Hepatocyte (in vitro differentiated cells): ENCODE measurements at places on chromosomes 4 and X. TPM values are rescaled to one million over a fixed set of nuclear protein-coding genes. Genes with fewer than 3 reads are reported as not detected.
A peak's percentile ranks its signal among the peaks of the same experiment; 100 is the strongest.

The XAGE1B gene
- not detected in 2 replicates for polyA plus RNA-seq

DNA sequence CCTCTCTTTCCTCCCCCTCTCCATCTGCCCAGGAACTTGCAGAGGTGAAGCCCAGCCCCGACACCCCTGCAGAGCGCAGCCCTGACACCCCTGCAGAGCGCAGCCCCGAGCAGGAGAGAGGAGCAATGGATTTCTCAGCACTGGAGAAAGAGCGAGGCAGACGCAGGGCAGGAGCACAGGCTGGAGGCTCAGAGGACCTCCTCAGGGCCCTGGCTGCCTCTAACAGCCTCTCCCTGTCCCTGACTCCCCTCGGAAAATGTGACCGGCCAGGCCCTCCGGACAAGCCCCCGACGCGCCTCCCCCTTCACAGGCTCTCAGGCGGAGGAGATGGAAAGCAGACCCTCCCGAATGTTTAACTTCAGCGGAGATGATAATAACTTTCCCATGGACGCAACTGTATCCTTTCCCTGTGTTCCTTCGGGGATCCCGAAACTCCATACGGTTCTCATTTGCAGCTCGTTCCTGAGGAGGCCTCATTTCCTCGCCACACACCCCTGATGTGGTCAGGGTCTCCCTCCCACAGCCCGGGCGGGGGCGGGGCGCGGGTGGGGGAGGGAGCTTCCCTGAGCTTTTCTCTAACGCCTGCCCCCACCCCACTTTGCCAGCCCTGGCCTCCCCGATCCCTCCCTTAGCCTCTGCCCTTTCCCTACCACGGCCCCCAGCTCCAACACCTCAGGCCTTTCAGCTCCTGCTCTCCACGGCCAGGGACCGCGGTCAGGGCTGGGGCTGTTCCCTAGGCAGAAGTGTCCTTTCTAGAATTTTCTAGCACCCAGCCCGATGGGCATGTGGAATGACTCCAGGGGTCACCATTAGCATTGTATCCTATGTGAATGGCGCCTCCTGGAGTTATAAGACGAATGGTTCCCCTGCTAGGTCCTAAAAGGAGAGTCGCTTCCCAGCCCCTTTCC lies 201.1 kb upstream of the BCOR start:
- DNase-seq: peak; percentile 57

DNA sequence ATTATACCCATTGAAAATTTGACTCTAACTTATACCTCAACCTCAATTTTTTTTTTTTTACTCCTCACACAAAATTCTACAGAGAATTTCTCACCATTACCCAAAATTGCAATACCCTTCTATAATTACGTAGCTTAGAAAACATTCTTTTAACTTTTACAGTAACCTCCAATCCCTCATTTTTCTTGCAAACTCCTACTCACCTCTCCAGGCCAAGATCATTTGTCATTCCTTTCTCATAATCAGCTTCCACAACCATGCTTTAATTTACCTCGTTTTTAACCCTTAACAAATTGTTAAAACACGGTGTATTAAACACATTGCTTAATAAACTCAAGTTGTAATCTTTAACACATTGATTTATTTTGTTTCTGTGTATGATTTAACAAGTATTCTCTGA lies 289.7 kb upstream of the TRAM1L1 start:
- DNase-seq: no peak

DNA sequence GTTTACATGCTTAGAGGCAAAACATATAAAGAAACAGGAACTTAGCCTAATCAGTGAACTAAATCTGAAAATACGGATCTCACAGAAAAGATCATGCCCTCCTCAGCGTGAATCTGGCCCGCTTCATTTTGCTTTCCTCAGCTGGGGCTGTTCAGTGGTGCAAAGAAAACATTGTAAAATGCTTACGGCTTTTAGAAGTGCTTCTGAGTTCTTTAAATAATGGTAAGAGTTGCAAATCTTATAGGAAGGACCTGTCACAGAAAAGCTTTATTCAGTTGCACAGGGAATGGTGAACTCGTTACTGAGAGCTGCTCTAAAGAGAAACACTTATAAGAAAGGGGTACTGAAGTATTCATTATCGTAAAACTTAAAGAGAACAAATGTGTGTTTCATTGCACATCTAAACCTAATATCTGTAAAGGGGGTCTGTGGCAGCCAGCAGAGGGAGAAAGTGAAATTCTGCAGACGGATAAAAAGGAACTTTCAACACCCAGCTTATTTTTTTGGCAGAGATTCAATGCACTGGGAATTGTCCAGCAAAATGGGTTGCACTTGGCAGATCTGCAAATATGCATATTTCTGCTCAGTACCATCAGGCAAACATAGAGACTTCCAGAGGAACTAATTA lies 139.2 kb upstream of the ANK2 start:
- DNase-seq: peak; percentile 21
